ENCODE measurements at places on chromosomes 4 and X.

GRCh38 chr4:145719752-145720624 lies 40.0 kb downstream of the C4orf51 start:
- no peak for DNase-seq

DNA sequence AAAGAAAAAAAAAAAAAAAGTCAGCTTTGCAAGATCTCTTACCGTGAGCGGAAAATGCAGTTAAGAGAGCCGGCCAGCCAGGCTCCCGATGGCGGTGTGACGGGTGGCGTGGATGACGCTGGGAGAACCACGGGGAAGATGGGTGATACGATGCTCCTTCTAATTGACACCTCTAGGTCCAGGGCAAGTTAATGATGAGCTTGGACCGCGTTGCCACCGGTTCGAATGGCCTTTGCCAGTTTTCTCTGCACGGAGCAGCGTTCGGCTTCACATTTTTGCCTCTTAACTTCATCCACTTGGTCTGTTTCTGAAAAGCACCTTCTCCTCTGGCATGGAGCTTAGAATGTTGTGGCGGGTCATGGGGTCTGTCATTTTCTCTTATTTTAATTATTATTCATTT lies 33.2 kb downstream of the SHOX start:
- no peak for DNase-seq

GRCh38 chr4:55661398-55662056 lies 25.4 kb upstream of the NMU start:
- no peak for DNase-seq

- no peak for DNase-seq
These were observed 105.6 kb downstream of the AMELX start for GRCh38 chrX:11398785-11399184.

DNA sequence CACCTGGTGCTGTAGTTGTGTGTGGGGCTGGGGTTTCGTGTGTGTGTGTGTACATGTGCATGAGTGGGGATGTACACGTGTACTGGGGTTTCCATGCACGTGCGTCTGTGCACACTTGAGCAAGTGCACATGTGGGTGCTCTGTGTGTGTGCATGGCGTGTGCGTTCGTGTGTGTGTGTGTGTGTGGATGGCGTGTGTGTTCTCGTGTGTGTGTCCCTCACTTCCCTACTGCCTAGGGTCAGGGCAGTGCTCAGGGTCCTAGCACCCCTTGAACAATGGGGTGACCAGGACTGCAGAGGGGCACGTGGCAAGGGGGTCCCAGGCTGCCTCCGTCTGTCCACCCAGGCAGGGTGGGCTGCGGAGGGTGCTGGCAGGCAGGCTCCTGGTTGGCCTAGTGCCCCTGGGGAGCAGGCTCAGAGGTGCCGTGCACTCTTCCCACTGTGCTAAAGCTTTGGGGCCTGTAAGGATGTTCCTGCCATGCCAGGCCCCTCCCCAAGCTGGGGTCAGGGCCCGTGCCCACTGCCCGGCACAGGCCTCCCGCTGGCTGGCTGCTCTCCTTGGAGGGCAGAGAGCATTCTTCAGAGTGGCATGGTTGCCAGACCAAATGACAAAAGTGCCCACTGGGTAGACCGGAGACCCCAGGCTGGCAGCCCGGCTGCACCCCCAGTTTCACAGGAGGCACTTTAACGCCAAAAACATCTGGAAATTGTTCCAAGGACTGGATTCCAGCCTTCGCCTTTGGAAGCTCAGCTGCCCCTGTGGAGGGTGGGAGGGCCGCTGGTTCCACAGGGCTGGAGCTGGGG lies 29.1 kb downstream of the FGFRL1 start:
- DNase-seq, result no peak

- DNase-seq, result no peak
These were observed 5.6 kb upstream of the TEC start for GRCh38 chr4:48275247-48275646.

GRCh38 chrX:130245441-130245840 lies 23.3 kb downstream of the ZNF280C start:
- no peak for DNase-seq

DNA sequence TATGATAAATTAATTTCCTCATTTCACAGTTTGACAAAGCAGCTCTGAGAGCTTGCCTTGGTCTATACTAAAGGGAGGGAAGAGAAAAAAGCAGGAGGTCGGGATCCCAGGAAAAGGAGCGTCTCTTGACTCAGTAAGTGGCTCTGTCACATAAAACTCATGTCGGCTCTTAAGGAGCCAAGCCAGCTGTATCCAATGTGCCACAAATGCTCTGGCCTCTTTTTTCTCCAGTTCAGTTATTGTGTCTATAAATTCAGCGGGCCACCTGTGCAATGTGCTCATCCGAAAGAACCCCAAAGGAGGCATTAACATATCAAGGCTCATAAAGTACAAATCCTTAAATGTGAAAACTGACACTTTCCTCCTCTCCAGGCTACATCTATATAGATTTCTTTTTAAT lies 337.7 kb upstream of the FAM241A start:
- DNase-seq, result no peak

DNA sequence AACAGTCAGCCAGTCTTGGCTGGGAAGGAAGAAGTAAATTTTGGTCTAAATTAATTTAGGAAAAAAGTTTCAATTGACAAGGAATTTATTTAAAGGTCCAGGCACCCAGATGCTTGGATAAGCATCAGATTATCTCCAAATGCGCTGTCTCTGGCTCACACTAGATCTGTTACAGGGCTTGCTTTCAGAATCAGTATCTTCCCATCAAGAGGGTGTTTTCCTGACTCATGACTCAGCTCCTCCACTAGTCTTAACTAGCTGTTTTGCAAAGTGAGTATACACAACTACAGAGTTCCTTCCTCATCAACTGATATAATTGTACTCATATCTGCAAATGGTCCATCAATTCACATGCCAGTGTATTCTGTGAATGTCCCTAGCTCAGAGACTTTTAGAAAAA lies 482.1 kb upstream of the CPEB2 start:
- DNase-seq, result no peak

- no peak for DNase-seq
These were observed 7.4 kb downstream of the EVC start for GRCh38 chr4:5718411-5718810.

GRCh38 chrX:119177278-119177677 lies 49.7 kb upstream of the KIAA1210 start:
- no peak for DNase-seq

GRCh38 chr4:128130621-128131020 lies 69.5 kb downstream of the LARP1B start:
- no peak for DNase-seq

DNA sequence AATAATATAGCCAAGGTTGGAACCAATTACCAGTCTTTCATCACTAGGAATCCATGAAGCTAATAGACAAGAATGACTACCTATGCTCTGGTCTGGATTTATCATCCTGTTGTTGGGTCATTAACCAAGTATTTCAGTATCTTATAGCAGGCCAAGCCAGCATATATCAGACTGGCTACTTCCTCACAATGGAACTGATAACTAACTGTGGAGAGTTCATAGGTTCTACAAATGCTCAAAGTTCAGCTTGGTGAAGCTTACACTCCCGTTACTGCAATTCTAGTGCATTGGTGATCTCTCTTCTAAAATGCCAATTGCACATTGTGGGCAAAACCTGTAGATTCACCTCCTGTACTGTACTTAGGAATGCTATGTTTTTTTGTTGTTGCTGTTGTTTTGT lies 4.8 kb downstream of the TRPC5OS start:
- DNase-seq, result no peak

DNA sequence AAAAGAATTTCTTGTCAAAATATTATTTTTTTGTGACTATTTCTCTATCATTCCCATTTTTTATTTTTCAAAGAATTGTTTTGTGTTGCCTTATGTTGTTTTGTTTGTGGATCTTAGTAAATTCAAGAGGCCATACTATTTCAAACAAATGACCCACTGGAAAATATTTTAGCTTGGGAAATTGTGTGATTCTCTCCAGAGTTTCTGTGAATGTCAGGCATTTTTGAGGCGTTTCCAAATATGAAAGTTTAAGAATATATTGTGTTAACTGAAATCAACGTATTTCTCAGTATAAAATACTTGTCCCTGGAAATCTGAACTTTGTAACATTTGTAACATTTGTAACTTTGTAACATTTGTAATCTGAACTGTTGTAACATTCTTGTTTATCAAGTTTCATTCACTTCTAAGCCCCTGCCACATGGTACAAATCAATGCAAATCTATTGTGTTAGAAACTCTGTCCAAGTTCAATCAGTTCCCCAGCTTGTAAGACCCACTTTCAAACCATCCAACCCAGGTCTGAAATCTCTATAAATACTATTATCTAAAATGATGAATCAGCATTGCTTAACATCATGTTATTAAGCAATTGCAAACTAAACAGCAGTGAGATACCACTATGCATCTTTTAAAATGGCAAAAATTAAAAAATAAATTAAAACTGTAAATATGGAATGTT lies 465.4 kb upstream of the GRID2 start:
- no peak for DNase-seq

DNA sequence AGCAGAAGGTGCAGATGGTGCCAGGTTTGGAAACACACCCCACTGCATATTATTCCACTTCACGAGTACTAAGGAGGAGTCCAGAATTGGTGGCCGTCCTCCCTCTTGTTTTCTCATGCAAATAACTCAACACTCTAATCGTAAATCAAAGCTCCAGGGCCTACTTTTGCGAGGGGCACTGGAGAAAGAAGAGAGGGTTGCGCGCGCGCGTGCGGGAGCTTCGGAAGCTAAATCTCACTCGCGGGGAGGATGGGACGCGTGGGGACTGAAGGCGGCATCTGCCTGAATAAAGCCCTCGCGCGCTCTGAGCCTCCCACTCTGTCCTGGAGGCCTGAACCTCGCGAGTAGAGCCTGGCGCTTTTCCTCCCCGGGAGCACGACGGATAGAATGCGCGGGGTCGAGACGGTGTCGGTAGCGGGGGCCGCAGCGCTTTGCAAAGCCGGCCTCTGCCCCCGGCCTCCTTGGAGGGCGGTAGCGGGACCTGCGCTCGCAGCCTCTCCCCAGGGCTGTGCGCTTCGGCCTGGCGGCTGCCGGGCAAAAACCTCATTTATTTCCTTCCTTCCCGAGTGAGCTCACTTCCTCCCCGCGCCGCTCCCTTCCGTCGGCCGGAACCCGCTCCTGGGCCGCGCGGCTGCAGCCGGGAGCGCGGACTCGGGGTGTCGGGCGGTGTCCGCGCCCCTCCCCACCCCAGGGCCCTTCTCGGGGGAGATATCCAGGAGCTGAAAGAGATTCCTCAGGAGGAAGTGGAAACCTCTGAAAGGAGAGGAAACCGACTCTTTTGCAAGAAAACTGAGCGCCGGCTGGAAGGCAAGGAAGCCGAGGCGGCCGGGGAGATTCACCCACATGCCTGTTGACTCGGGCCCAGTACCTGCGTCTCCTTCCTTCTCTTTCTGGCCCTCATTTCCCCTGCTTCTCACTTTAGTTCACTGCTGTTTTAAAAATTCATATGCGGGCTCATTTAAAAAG lies 20.7 kb downstream of the HAND2 start:
- no peak for DNase-seq

GRCh38 chr4:76058302-76058701 lies 16.2 kb upstream of the ART3 start:
- DNase-seq, result no peak

DNA sequence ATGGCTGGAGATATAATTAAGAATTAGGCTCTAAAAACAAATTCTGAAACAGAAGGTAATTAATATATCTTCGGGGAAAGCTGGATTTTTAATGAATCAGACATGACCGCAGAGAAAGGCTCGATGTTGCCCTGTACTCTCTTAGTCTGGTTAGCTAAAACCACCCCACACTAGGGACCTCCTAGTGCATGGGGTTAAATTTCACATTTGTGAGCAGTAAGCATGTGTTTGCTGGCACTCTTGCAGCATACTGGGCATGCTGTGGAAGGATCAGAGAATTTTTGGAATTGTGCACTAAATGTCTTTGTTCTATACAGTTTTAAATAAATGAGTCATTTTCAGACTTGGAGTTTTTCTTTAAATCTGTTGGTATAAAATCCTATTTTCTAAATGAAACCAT lies 475.6 kb upstream of the FTHL17 start:
- DNase-seq, result no peak

DNA sequence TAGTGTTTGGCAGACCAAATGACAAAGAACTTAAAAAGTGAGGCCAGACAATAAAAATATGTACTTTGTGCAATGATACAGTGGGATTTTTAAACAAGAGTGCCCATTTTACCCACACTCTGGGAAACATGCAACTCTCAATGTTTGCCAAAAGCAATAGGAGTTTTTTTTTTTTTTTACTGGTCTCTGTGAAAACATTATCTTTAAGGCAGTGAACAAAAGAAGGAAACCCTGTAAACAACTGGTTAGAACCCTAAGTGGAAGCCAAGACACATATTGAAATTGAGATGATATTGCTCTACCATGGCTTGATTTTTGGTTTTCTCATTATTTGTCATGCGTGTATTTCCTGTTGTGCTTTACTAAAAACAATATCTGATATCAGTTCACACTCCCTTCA lies 67.2 kb upstream of the PPP3CA start:
- DNase-seq, result no peak

DNA sequence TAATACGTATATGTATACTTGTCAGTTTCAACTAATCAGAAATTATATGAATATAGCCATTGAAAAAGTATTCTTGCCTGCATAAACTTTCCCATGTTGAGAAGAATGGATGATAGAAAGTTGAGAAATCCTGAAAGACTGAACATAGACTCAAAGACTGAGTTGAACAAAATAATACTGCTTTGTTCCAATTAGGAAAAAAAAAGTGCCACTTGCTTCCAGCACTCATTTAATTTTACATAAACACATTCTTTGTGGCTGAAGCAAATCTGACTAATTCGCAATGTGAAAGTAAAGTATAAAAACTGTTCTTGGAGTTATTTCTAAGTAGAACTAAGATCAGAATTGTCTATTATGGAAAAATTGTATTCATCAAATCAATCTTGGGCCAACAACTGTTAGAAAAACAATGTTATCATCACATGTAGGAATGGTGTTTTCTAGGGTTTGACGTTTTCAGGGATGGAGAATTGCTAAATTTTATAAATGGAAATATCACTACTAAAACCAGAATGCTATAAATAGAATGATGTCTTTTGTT lies 2334.6 kb downstream of the PCDH7 start:
- DNase-seq, result no peak

- no peak for DNase-seq
These were observed 115.8 kb upstream of the SHISA3 start for GRCh38 chr4:42281324-42282020.

DNA sequence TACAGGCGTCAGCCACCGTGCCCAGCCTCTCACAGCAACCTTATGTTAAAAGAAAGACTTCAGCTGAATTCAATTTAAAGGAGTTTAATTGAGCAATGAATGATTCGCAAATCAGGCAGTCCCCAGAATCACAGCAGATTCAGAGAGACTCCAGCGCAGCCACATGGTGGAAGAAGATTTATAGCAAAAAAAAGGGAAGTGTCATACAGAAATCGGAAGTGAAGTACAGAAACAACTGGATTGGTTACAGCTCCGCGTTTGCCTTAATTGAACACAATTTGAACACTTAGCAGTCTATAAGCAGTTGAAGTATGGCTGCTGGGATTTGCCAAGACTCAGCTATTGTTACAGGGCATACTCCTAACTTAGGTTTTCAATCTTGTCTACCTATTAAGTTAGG lies 19.8 kb downstream of the CENPVL3 start:
- no peak for DNase-seq

DNA sequence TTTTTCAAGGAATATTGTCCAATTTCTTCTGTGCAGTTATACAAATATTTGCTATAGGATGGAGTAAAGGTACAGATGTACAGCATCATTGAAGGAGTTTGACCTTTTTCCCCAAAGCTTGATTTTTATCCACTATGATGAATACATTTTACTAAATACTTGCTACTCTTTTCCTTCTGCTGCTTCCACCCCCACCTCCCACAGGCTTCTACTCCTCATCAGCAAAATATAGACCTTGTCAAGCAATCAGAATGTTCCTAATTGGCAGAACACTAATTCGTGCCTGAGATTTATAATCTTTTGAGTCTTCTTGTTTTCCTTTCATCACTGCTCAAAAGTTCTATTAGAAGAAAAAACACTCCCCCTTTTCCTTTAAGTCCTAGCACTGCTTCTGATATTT lies 3.8 kb upstream of the THAP9 start:
- DNase-seq, result no peak

Measured in esophagus squamous epithelium (tissue), 5 donors.